HT1080 (cell line): ENCODE measurements at places on chromosomes 6 and 20. TPM values are rescaled to one million over a fixed set of nuclear protein-coding genes. Genes with fewer than 3 reads are reported as not detected.

DNA sequence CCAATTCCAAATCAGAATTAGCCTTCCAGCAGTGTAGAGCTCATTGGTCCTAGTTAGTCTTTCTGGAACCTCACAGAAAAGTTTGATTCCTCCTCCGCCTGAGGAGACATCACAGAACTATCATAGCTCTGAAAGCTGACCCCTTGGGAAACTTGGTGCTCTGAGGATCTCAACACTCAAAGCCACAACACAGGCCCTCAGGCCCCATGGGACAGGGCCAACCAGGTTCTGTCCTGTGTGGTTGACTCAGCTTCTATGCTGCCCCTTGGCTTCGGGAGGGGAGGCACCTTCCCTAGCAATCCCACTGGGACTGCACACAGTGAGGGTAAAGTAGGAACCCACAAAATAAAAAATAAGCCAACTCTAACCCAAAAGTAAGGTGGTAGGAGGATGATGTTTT lies 237.5 kb upstream of the ECI2 start:
- no peak for DNase-seq

GRCh38 chr6:13267142-13267651 lies 61.1 kb downstream of the TBC1D7 start:
- DNase-seq = peak; percentile 59

DNA sequence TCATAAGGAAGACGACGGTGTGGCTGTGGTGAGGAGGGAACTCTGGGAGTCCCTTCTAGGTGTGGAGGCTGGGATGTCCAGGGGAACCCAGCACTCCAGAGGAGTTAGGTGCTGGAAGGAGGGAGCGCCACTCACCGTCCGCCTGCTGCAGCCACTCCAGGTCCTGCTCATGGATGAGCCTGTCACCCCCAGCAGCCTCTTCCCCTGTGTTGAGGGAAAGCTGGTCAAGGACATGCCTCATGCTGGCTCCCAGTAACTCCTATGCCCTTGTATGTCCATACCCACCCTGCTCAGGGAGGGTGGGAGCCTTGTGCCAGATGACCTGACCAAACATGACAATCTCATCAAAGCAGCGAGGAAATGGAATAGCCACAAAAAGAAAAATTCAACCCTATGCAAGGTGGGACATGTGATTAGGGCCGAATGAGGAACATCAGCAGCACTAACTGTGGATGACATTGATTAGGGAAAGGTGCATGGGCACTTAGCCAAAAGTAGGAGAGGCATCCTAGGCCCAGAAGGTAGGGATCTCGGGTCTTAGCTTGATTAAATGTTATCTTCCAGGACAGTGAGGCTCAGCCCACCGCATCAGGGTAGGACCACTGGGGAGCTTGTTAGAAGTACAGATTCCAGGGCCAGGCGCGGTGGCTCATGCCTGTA lies 3.0 kb downstream of the DNPH1 start:
- DNase-seq = no peak

LHFPL5 gene
- total RNA-seq = 0.70 TPM in 1 of 2 replicates, not detected in the other

- DNase-seq = no peak
Observed at GRCh38 chr6:116836606-116837342, 7.9 kb upstream of the GPRC6A start.

OVOL2 gene
- 0.34 TPM in 1 of 2 replicates, not detected in the other for total RNA-seq

DNA sequence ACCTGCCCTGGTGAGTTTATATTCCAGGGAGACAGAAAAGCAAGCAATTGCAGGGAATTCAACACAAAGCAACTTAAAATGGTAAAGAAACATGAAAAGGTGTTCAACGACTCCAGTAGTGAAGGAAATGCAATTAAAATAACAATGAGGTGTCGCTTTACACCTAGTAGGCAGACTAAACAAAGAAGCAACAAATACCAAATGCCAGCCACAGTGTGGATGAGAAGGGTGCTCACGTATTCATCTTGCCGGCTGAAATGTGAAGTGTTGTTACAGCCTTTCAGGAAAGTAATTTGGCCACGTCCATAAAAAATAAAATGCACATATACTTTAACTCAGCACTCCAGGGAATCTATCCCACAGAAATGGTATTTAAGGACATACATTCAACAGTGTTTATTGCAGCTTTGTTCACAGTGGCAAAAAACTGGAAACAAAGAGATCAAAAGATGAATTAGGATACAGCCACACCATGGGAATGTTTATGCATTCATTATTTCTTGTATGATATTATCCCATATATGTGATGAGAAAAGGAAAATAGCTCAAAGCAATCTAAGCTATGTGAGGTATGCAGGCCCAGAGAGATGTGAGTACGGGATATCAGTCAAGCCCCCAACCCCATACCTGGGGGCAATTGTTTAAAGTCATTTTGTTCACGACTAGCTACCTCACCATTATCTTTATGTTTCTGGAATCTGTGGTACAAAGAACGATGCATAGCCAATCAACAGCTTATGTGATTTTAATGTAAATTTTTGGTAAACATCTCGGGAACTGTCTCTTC lies 266.0 kb upstream of the SOX4 start:
- DNase-seq = no peak

GRCh38 chr20:62587757-62588402 lies 54.4 kb upstream of the SLCO4A1 start:
- peak; percentile 55 for DNase-seq

- DNase-seq = peak; percentile 62
Observed at GRCh38 chr20:17466641-17467040, 64.5 kb downstream of the BFSP1 start.

MEP1A gene
- not detected in 2 replicates for total RNA-seq

DNA sequence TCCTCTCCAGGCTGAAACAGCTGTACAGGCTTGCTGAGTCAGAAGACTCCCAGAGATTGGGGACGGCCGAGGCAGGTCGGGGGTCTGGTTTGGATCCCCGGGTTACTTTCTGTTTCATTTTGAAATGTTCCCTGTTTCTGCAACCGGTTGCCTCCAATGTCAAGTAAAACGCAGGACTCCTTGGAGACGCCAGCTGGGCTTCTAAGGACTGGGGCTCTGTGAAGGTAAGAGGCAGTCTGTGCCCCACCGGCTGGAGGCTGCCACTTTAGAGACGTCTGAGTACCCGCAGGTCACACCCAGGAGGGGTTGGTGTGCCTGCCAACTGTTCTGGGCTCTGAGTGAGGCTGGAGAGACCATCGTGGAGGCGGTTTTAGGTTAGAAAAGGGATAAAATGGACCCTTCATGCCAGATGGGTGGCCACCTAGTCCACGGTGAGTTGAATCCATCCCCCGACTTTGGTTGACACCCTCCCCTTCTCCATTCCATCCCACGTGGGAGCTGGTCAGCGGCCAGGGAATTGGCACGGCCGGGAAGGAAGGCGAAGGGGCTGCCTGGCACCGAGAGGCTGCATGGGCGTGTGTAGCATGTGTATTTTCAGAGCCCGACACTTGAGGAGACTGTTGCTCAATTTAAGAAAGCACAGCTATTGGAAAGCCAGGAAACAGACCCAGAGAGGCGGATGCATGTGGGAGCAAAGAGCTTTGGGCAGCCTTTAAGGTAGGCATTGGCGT lies 240.9 kb downstream of the PHACTR1 start:
- peak; percentile 78 for DNase-seq

- DNase-seq = no peak
Observed at GRCh38 chr6:68639826-68640490, 4.9 kb downstream of the ADGRB3 start.

DNA sequence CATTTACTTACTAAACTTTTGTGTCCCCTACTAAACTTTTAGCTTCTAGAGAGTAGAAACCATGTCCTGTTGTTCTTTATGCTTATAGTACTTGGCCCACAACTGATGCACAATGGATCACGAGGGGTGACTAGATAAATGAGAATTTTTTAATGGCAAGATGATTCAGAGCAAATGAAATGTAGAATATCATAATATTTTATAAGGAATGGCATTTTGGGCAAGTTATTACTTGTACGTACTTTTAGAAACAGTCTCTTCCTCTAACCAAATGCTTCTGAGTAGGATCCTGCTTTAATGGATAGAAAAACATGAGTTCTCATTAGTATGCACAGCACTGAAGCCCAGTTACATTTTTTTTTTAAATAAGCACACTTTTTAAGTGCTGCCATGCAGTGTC lies 336.3 kb downstream of the NRN1 start:
- DNase-seq = no peak

DNA sequence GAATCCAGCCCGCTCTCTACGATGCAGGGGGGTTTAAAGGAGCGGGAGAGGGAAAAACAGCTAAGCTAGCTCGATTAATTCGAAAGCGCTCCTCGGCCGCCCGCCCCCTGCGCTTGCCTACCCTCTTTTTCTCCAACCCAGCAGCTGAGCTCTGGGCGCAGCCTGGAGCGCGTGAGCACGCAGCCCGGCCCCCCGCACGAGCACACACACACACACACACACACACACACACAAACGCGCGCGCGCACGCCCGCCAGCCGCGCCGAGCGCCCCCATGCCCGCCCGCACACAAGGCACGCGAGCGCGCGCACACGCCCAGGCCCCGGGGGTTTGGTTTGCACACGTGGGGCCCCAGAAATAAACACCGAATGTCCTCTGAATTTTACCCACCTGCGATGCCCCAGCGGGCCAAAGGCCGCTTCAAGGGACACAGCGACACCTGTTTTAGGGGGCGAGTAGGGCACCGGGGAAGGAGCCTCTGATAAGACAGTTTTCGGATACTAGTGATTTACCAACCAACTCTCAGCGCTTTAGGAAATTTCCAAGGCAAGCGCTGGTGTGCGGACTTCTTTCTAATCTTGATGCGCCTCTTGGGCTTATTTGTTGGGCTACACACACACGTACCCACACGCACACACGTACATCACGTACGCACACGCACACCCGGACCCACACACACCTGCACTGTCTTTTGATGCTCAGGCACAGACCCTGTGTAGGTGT lies 802 bp upstream of the NRN1 start:
- no peak for DNase-seq

GRCh38 chr6:82062219-82062618 lies 185.3 kb downstream of the IBTK start:
- DNase-seq = no peak

LAMA2 gene
- total RNA-seq = 0.18 and 0.20 TPM in 2 replicates

- no peak for DNase-seq
Observed at GRCh38 chr6:38427492-38428210, 212.1 kb downstream of the BTBD9 start.

DNA sequence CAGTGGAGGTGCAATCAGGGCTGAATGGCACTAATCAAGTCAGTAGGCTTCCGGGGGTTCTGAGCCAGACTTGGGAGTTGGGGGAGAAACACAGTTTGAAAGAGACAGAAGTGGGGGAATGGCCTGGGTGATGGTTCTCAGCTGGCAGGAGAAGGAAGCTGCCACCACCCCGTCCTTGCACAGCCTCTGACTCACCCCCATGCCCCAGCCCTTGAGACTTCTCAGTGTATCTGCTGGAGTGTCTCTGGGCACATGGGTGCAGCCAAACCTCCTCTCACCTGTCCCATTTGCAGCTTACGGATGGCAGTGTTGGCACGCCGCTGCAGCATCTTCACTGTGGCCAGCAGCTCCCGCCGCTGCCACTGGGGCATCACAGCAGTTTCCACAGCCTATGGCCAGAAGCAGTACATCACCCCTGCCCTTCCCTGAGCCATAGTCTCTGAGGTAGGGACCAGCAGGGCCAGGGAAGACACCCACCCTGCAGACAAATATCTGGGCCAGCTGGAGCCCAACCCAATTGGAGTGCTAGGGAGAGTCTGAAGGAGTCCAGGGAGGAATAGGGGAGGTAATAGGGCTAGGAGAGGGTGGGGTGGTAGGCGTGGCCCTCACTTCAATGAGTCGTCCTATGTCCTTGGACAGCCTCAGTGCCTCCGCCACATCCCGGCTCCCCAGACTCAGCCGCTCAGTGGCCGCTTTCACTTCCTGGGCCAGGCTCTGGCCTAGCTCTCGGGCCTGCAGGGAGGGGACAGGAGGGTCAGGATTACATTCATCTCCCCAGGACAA lies 11.2 kb downstream of the AARS2 start:
- DNase-seq = peak; percentile 34

- no peak for DNase-seq
Observed at GRCh38 chr20:50238081-50238800, 47.6 kb downstream of the CEBPB start.

GRCh38 chr6:148565321-148565926 lies 181.4 kb upstream of the UST start:
- no peak for DNase-seq

GRCh38 chr6:11245381-11246256 lies 13.2 kb upstream of the NEDD9 start:
- DNase-seq = no peak

DNA sequence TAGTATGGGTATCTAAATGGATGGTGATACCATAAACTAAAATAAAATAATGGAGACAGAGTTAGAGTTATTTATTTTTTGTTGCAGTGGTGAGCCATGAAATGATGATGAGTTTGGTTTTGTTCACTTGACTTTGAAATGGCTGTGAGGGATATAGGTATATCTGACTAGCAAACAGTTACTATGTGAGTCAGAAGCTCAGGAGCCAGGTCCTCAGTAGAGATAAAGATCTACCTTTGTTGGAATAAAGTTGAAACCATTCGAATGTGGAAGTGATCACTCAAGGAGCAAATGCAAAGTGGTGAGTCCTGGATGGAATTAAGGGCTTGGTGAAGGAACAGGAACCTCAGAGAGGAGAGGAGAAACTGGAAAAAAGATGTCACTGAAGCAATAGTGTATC lies 86.0 kb upstream of the TPD52L1 start:
- no peak for DNase-seq

TMEM151B gene
- total RNA-seq = not detected in 2 replicates

- no peak for DNase-seq
Observed at GRCh38 chr6:37020381-37020780, 14.9 kb downstream of the FGD2 start.

ZBTB24 gene
- total RNA-seq = 9.6 and 10.8 TPM in 2 replicates

DNA sequence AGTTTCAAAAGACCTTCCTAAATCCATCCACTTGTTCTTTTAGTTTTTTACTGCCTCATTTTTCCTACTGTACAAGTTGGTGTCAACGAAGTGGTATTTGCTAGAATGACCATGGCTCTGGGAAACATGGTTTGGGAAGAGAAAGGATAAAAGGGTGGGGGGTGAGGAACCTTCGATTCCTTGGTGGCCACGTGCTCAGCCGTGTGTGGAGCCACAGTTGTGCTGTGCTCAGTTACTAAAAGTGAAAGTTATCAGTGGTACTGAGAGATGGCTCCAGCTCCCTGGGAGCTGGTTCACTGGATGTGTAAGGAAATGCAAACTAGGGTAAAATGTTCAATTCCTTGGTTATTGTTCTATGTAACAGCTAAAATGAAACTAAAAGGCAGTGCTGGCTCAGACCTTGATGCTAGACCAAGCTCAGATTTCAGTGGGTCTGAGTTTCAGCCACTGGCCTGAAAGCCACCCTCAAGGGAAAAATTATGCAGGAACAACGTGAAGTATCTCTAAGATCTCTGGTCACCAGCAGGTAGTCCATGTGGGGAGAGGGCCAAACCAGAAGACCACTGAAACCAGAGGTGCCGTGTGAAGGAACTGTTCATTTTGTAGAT lies 7.4 kb upstream of the SLC22A2 start:
- DNase-seq = no peak

GRCh38 chr6:52612336-52613054 lies 35.6 kb upstream of the TRAM2 start:
- peak; percentile 41 for DNase-seq

GRCh38 chr6:150057501-150057951 lies 11.4 kb downstream of the ULBP3 start:
- DNase-seq = no peak
